ENCODE measurements at places on chromosomes 2 and 18. TPM values are rescaled to one million over a fixed set of nuclear protein-coding genes. Genes with fewer than 3 reads are reported as not detected.
A peak's percentile ranks its signal among the peaks of the same experiment; 100 is the strongest.

DNA sequence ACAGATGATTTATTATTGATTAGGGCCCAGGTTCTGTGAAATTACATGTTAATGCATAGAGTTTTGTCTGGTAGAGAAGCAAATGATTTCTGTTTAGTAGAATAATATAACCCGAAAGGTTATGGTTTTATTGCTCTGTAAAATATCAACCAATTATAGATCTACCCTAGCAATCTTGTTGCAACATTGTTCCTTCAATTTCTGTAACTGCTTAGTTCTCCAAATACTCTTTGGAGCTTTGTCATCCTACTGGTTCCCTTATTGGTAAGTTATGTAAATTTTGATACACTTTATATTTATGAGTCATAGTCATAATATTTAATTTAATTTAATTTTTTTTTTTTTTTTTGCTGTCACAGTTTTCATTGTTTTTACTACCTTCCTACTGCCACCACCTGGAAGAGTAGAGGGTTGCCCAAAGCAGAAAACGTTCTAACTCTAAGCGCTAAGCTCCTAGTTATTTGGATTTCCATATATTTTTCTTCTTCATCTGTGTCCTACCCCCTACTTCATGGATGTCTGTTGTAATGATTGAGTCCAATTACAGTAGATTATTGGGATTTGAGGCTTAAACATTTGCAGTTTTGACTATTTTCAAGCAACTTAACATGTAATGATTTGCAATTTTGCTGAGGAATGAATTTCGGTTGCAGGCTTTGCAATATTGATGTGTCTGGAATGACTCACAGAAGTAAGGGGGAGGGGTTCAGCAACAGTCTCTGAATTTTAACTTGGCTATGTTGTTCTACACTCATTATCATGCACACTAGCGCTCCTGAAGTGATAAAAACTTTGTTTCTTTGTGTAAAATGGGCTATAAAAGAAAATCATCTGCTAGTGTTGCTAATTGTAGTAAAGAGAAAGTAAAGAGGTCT is 51.1 kb downstream of the NABP1 start:
- DNase-seq, result no peak
- no peak overlapping the region for H3K4me3 ChIP-seq
- H3K27ac ChIP-seq, result no peak overlapping the region
- no peaks in the 10 kb centered on the region for H3K27me3 ChIP-seq
- H3K36me3 ChIP-seq, result no peaks in the 10 kb centered on the region

GRCh38 chr18:6504605-6505497 is 90.1 kb upstream of the L3MBTL4 start:
- H3K27ac ChIP-seq, result no peak overlapping the region
- no peaks in the 10 kb centered on the region for H3K36me3 ChIP-seq
- H3K27me3 ChIP-seq, result no peaks in the 10 kb centered on the region

DNA sequence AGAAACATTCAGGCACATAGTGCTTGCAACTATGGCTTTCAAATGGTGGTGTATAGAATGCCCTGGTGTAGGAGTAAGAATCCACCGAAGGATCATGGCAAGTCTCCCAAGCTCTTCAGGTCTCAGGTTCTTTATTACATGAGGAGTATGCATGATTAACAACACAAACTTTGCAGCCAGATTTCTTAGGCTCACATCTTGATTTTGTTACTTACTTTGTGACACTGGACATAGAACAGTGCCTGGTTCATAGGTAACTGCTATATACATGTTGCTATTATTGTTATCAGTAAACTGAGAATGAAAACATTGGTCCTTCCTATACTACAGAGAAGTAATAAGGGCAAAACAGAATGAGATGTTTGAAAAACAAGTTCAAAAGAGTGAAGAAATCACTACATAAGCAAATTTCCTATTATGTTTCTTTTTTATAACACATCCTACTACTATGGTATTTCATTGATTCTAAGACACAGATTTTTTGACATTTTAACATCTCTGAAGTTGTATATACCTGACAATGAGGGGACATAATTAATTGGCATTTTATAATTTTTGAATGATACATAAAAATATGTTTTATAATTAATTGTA is 284.9 kb downstream of the C1D start:
- no peak overlapping the region for H3K27ac ChIP-seq
- DNase-seq, result no peak
- no peaks in the 10 kb centered on the region for H3K27me3 ChIP-seq
- H3K4me1 ChIP-seq, result no peaks in the 10 kb centered on the region

- no peaks in the 10 kb centered on the region for H3K36me3 ChIP-seq
- H3K4me3 ChIP-seq, result peak overlapping the region; percentile 85
- peaks cover 21% of the 10 kb centered on the region for H3K4me1 ChIP-seq
- no peaks in the 10 kb centered on the region for H3K27me3 ChIP-seq
- DNase-seq, result peak; percentile 88
Observed at GRCh38 chr2:1742681-1743395, 1.5 kb downstream of the PXDN start.

GRCh38 chr2:184780944-184781343 is 182.6 kb downstream of the ZNF804A start:
- H3K27me3 ChIP-seq, result no peaks in the 10 kb centered on the region
- no peak overlapping the region for H3K4me3 ChIP-seq
- H3K27ac ChIP-seq, result no peak overlapping the region
- DNase-seq, result no peak
- H3K4me1 ChIP-seq, result no peaks in the 10 kb centered on the region

DNA sequence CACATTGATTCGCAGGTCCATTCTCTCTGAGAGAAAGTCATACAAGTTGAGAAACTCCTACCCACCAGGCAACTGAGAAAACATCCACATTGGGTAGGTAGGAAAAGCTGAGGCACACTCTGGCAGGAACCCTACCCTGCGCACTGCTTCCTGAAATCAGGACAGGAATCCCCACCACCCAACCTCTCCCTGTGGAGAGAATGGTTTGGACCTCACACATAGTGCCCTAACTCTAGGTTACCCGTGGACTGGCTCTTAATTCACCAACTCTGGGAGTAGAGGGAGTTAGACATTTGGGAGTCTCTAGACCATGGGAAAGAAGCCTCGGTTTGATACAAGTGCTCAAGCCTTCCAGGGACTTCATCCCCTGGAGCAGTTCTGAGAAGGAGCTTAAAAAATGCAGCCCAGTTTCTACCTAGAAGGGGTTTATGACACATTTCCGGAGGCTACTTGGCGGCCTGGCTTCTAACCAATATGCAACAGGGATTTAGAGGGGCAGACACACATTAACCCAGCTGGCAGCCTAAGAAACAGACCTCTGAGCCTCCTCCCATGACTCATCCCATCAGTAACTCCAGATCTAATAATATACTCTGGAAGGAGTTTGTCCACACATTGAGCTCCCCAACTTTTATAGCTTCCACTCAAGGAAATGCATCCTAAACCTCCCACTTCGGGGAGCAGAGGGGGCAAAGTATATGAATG is 136.7 kb downstream of the EML6 start:
- no peaks in the 10 kb centered on the region for H3K4me1 ChIP-seq
- H3K27ac ChIP-seq, result no peak overlapping the region
- H3K4me3 ChIP-seq, result no peak overlapping the region
- H3K36me3 ChIP-seq, result no peaks in the 10 kb centered on the region

DNA sequence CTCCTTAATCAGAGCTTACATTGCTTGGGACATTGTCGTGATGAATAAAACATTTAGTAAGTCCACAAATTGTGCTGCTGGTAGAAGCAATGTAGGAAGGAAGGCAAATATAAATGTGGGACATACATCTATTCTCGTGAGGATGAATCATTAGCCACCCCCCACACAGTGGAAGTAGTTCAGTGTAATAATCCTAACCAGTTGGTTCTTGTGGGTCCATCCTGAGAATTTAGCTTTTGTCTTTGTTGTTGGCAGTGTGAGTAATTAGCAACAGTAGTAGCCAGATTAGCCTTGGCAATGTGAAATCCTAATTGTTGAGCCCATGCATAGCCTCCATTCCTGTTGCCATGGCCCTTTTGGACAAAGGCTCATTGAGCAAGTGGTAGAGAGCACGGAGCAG is 532.1 kb downstream of the FBXO15 start:
- H3K27ac ChIP-seq, result no peak overlapping the region
- no peaks in the 10 kb centered on the region for H3K4me1 ChIP-seq
- no peaks in the 10 kb centered on the region for H3K27me3 ChIP-seq
- H3K36me3 ChIP-seq, result no peaks in the 10 kb centered on the region
- DNase-seq, result no peak

DNA sequence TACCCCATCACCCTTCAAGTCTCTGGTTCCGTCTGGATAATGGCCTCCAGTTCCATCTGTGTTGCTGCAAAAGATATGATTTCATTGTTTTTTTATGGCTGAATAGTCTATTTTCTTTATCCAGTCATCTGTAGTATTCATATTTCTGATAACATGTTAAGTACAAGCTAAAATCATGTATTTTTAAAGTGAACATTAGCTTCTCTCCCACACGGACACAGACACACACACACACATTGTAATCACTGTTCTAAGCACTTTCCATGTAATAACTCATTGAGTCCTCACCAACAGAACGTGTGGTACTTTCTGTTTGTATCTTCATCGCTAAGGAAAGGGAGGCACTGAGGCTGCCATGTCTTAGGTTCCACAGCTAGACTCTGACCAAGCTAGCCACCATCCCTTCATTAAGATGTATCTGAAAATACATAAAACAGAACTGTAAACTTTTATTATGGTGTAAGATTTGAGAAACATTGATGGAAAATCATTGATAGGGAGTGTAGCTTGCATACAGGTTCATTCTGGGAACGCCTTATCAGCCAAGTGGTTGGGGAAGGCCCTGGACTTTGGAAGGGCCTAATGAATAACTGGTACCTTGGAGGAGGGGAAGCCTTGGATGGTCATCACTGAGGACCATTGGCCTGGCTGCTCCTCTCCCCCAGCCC is 8.1 kb downstream of the NCK2 start:
- peaks cover 31% of the 10 kb centered on the region for H3K4me1 ChIP-seq
- DNase-seq, result no peak
- H3K4me3 ChIP-seq, result no peak overlapping the region
- no peaks in the 10 kb centered on the region for H3K36me3 ChIP-seq
- H3K27ac ChIP-seq, result no peak overlapping the region

DNA sequence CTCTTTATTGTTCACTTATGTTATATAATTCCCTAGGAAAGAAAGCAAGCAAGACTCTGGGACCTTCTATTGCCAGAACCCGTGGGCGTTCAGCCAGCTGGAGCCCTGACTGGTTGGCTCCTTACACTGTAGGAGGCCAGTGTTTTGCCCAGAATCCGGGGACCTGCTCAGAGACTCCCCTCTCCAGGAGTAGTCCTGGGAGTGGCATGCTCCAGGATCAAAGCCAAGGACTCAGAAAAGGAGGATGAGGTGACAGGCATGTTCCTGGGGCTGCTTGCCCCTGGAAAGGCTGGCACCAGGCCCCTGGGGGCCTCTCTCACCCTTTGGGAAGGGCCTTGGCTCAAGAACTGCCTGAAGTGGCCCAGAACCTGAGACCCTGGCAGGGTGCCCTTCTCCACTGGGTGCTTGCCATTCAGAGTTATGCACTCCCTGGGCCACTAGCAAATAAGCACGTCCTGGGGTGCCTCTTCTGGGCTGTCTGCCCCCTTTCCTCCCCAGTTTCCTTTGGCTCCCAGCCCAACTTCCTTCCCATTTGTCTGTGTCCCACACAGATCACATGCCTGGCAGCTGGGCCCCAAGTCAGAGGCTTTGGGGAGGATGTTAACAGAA is 19.6 kb upstream of the KIF3C start:
- no peaks in the 10 kb centered on the region for H3K36me3 ChIP-seq
- peak; percentile 59 for DNase-seq
- H3K27ac ChIP-seq, result no peak overlapping the region
- H3K27me3 ChIP-seq, result no peaks in the 10 kb centered on the region
- H3K4me1 ChIP-seq, result peaks cover 9% of the 10 kb centered on the region

- H3K4me3 ChIP-seq, result no peak overlapping the region
- no peaks in the 10 kb centered on the region for H3K27me3 ChIP-seq
- no peak for DNase-seq
Observed at GRCh38 chr2:119255760-119256581, 32.3 kb downstream of the STEAP3 start.

GRCh38 chr2:128177315-128177714 is 86.3 kb downstream of the UGGT1 start:
- H3K4me1 ChIP-seq, result no peaks in the 10 kb centered on the region
- no peak for DNase-seq
- no peaks in the 10 kb centered on the region for H3K36me3 ChIP-seq
- no peaks in the 10 kb centered on the region for H3K27me3 ChIP-seq
- H3K4me3 ChIP-seq, result no peak overlapping the region

DNA sequence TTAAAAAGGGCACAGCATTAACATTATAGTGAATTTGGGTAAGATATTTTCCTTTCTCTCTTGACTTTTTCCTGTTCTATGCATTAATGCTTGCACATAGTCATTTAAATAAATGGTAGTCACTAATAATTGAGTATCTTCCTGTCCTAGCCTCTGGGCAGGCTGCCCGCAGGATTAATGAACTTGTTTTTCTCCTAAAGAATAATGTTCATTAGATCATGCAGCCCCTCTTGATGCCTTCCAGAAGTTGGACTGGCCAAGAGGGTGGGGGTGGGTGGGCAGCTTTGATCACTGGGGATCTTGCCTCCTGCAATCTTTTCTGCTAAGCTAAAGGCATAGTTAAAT is 514.5 kb upstream of the CDH2 start:
- H3K36me3 ChIP-seq, result no peaks in the 10 kb centered on the region
- H3K4me1 ChIP-seq, result no peaks in the 10 kb centered on the region
- DNase-seq, result no peak
- no peak overlapping the region for H3K4me3 ChIP-seq

DNA sequence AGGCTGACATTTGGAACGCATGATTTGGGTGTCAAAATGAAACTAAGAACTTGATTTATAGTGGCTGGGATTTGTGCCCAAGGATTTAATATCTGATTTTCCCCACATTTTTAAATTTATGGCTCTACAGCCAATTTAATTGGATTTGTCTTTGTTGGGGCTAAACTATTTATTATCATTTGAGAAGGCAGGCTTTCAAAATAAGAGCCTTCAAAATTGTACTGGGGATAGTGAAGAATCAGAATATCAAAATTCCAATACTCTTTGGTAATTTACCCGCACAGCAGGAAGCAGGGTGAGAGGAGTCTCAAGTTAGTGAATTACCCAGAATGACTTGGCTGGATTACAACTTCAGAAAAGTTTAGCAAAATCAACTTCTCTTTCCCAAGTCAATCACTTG is 278.1 kb downstream of the LRATD1 start:
- no peaks in the 10 kb centered on the region for H3K36me3 ChIP-seq
- H3K27me3 ChIP-seq, result no peaks in the 10 kb centered on the region

GRCh38 chr2:212554233-212554632 is 15.6 kb upstream of the ERBB4 start:
- H3K27me3 ChIP-seq, result no peaks in the 10 kb centered on the region
- H3K4me1 ChIP-seq, result no peaks in the 10 kb centered on the region
- no peak overlapping the region for H3K4me3 ChIP-seq

The MRPL30 gene
- 18.8 TPM for polyA plus RNA-seq

The SPHKAP gene
- polyA plus RNA-seq, result 26.4 TPM

The NETO1 gene
- polyA plus RNA-seq, result not detected

The DUSP2 gene
- polyA plus RNA-seq, result 2.0 TPM

Measured in ovary (tissue), 10 donors.